ENCODE measurements at places on chromosomes 3 and 15. TPM values are rescaled to one million over a fixed set of nuclear protein-coding genes. Genes with fewer than 3 reads are reported as not detected.

- DNase-seq = no peak
Measured at GRCh38 chr3:141082064-141082463, 30.9 kb downstream of the SPSB4 start.

- no peak for DNase-seq
Measured at GRCh38 chr15:34890424-34890823, 79.1 kb downstream of the AQR start.

GRCh38 chr3:194828116-194828515 lies 142.4 kb downstream of the FAM43A start:
- DNase-seq = no peak

Gene RYR3
- total RNA-seq = 1.4 TPM

Gene ZNF35
- total RNA-seq = 13.9 TPM

DNA sequence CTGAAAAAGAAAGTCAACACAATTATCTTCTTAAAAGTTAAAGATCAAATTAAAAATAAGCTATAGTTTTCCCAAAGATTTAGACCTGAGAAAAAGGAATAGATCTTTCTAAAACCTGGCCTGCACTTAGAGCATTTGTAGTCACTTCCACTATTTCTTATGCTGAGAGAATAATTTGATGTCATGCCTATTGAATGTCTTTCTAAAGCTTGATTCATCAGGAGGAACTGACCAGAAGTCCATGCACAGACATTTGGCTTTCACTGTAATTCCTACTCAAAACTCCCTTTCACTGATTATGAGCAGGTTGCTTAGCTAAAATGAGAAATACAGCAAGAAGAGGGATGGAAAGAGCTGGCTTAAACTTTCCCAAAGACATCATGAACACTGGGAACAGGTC lies 4.3 kb downstream of the GREM1 start:
- DNase-seq = no peak

Gene PLSCR2
- 0.39 TPM for total RNA-seq

GRCh38 chr15:85750319-85751290 lies 44.1 kb downstream of the KLHL25 start:
- DNase-seq = no peak

- DNase-seq = no peak
Measured at GRCh38 chr15:31245756-31246155, 80.9 kb upstream of the KLF13 start.

Gene GUCA1C
- not detected for total RNA-seq

Gene TMEM108
- total RNA-seq = 10.2 TPM

DNA sequence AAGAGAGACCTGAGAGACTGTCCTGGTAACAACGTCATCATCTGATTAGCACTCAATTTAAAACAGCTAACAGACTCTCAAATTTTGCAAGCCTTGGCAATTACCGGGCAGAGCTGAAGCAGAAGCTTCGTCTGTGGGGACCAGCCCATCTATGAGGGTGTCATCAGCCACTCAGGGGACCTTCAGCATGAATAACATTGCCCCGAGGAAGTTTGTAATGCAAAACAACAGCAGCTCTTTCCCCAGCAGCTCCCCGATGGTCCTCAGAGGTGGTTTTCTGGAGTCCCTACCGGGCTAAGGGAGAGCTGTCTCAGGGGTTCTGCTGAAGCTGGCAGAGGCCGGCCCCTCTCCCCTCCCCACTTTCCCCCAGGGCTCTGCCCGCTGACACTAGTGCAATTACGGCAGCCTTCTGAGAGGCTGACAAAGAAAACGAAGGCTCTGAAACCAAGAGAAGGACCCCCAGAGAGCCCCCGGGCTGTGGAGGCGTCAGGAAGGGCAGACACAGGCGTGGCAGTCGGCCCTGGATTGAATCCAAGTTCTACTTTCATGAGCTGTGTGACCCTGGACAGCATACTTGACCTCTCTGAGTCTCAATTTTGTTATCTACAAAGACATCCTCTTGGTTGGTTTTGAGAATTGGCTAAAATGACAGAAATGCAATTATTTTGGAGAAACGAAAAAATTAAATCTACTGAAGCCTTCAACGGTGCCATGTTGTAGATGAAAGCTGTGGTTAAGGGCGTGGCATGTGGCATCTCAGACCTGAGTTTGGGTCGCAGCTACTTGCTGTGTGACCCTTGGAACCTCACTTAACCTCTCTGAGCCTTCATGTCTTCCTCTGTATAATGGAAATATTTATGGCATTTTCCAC lies 102.1 kb upstream of the TLE3 start:
- DNase-seq = no peak

Gene LRRC2
- total RNA-seq = 4.0 TPM

- DNase-seq = no peak
Measured at GRCh38 chr3:135994708-135995337, 29.3 kb downstream of the PPP2R3A start.

DNA sequence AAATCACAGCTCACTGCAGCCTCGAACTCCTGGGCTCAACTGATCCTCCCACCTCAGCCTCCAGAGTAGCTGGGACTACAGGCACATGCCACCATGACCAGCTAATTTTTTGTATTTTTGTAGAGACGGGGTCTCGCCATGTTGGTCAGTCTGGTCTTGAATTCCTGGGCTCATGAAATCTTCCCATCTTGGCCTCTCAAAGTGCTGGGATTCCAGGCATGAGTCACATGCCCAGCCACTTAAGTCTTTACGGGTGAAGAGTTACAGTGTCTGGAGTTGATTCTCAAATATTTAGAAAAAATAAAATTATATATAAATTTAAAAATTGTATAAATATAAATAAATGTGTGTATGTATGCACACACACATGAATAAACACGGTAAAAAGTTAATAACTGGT lies 14.5 kb upstream of the KBTBD12 start:
- no peak for DNase-seq

Gene SCG5
- 14.2 TPM for total RNA-seq

Gene CCR9
- not detected for total RNA-seq

Gene EPHB1
- 7.0 TPM for total RNA-seq

DNA sequence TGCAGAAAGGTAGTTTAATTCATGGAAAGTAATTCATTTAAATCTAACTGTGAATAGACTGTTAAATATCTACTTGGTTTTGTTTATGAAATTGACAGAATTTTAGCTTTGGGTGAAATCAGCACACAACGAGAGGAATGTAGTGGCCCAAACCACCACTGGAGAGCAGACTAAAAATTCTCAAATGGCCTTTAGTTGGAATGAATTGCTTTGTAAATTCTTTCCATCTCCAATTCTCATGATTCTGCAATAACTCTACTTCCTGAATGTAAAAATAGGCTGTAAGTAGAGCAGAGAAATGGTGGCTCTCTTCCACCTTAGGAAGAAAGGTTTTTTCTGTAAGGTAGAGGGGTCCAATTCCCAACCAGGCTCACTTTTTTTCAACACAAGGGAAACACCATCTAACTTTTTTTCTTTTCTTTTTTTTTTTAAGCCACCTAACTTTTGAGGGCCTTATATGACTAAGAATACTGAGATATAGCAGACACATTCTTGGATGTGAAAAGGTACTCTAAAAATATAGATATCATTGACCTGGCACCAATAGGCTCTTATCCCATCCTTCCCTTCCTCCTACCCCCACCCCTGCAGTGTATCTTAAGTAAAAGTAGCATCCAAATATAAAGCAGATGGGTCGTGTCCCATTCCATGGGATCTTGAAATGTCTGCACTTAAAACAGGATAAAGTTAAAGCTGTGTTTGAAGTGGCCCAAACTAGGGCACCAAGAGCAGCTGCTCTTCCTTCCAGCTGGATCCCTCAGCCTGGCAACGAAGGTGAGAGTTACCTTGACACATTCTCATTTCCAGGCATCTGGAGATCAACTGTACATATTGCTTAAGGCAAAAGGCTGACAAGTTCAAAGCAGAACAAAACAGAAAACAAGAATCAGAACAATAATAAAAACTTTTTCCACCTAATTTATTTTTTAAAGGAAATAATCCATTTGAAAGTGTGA lies 194.1 kb downstream of the TPRG1 start:
- DNase-seq = no peak

DNA sequence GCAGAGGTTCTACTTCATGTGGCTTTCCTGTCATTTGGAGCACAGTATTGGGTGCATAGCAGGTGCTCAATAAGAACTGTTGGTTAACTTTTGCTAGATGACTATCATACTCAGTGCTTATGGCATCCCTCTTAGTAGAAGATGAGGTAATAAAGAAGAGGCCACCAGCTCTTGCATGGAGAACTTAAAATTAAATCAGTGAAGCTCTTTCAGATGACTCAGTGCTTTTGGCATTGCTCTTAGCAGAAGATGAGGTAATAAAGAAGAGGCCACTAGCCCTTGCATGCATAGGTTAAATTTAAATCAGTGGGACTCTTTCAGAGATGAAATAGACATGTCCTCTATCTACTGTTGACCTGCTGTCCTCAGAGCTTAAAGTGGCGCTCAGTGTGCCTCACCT lies 109.4 kb upstream of the FGF7 start:
- no peak for DNase-seq

DNA sequence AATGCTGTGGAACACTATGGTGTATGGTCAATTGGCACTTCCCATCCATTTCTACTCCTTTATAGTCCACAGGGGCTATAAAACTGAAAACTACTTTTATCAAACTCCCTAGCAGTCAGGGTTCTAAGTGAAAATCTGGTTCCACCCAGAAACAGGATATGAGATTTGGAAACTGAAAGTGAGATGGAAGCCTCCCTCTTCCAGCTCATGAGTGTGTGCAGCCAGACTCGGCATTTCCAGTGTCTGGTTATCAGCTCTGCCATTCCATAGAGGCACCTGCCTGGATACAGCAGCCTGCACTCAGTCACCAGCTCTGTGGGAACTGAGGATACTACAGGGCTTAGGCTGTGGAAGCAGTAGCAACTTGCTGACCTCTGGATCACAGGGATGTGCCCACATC lies 14.7 kb upstream of the PLA2G4F start:
- DNase-seq = no peak

DNA sequence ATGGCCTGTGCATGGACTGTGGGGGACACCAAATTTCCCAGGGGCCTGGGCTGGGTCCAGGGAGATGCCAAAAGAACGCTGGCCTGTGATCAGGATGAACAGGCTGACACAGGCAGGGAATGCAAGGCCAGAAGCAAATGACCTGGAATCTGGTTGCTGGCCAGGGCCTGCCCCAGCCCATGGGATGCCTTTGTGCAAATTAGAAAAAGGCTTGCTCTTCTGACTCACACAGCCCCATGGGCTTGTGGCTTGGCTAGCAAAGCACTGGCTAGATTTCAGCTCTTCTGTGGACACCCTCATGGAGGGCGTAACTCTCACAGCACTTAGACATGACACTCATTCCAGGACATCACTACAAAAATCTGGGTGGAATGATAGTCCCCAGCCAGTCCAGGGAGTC lies 356.0 kb downstream of the SHQ1 start:
- DNase-seq = no peak

Gene LTF
- total RNA-seq = 0.14 TPM

GRCh38 chr3:39718674-39719595 lies 90.5 kb upstream of the MYRIP start:
- DNase-seq = no peak

Gene CPN2
- 0.09 TPM for total RNA-seq

Gene A4GNT
- not detected for total RNA-seq

- no peak for DNase-seq
Measured at GRCh38 chr15:69272139-69272538, 26.6 kb upstream of the PAQR5 start.

DNA sequence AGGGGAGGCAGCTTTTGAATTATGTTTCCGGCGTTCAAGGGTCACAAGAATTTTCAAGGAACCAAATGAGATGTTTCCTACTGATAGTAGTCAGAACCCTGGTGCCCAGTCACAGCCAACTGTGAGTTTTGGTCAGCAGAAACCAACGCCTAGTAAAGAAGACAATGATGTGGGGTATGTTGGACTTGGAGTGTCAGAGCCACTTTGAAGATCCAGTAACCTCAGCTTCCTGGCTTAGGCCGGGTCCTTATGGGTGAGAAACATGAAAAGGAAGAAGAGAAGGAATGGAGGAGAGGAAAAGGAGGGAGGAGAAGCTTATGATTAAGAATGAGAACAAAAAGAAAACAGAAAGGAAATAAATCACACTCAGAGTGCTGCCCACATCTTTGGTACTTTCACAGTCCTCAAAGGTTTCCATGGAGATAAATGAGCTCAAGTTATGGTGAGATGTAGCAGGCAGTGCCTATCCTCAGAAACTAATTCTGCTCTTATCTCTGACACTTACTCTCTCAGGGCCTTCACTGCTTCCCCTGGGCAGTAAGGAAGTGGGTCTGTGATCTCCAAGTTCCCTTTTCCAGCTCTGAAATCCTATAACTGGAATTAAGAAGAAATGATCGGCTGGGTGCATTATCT lies 2.0 kb upstream of the MCF2L2 start:
- DNase-seq = no peak
